NCI-H1048 (cell line): ENCODE measurements at places on chromosomes 2 and 18.

GRCh38 chr18:79771446-79772107 lies 26.2 kb upstream of the KCNG2 start:
- DNase-seq = no peak

GRCh38 chr2:30915486-30915885 lies 108.2 kb upstream of the CAPN13 start:
- DNase-seq = no peak

- DNase-seq = no peak
Observed at GRCh38 chr2:54585136-54585733, 129.1 kb downstream of the SPTBN1 start.

DNA sequence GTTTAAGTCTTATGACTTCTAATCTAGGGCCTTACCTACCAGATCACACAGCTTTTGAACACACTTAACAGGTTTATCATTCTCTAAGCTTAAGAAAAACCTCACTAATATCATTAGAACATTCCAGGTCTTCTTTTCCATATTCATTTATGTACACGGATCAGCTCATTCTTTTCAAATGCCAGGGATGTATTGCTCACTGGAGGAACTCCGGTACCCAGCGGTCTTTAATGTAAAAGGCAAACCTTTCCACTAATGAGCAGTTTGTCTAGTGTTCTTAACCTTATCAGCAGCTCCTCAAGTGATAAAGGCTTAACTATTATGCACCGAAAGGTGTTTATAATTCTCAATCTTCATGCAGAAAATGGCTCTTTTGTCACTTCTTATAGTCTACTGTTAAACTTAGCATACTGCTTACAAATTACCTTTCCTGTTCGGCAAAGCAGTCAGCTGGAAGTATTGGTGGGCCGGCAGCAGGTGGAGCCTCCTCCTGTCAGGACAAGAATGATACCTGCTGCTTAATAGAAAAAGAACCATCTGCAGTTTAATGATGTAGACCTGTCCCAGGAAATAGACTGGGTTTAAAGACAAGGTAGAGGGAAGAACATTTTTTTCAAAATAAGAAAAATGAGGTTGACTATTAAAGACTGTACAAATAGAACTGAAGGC lies 142.7 kb downstream of the FIGN start:
- no peak for DNase-seq

- DNase-seq = no peak
Observed at GRCh38 chr18:4605212-4605611, 150.1 kb upstream of the DLGAP1 start.

- DNase-seq = no peak
Observed at GRCh38 chr2:78353168-78353567, 672.3 kb upstream of the REG3G start.

DNA sequence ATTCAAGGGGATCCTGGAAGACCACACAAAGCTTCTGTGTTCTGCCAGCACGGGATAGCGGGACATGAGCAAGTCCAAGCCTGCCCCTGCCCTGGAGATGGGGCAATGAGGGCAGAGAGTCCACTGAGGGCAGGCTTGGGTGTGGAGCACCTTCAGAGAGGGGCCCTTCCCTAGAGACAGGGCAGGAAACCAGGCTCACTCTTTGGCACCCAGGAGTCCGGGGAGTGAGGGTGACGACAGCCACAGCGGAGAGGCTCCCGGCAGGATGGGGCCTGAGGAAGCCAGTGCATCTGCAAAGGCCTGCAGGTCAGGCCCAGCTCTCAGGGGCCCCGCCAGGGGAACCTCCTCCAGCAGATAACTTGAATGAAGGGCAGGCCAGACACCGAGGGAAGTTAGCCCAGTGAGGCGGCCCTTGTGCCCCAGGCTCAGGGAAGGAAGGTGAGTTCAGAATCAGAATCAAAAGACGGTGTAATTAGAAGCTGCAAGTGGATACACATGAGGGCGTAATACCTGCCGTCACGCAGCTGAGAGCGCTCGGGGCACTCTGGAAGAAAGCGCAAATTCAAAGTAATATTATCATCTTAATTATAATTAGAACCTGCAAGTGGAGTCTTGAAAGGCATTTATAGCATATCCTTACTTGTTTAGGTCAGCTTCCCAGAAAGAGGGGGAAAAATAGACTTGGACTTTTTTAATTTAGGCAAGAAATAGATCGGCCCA lies 142.6 kb upstream of the LGALSL start:
- no peak for DNase-seq

GRCh38 chr18:30862900-30863299 lies 179.6 kb downstream of the DSC3 start:
- no peak for DNase-seq

DNA sequence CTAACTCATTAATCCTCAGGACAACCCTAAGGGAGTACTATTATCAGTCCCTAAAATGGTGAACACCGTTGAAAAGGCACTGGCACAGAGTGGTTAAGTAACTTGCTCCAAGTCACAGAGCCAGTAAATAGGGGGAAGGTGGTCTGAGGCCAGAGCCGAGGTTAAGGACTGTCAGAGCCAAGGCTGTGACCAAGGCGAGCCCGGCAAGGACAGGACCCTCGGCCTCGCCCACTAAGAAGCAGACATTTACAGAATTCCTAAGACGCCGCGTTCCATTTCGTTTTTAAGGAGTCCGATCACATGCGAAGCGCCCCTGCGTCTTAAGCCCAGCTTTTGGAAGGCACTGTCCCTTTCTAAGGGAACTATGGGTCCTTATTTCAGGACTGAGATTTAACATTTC lies 1.1 kb downstream of the PDIA6 start:
- no peak for DNase-seq

GRCh38 chr2:237287872-237288271 lies 126.1 kb downstream of the COL6A3 start:
- no peak for DNase-seq

DNA sequence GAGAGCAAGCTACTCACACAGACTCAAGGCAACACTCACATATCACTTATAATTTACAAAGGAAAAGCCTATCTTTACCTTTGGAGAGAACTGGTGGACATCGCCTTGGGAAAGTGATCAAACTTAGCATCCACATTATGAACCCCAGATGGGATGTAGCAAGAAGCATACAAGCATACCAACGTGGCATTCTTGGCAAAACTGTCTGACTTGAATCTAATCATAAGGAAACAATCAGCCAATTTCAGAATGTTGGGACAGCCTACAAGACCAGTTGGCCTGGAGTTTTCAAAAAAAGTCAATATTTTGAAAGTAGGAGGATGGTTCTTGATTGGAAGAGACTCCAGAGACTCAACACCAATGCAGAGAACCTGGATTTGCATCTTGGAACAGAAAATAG lies 79.1 kb upstream of the PMAIP1 start:
- DNase-seq = no peak

DNA sequence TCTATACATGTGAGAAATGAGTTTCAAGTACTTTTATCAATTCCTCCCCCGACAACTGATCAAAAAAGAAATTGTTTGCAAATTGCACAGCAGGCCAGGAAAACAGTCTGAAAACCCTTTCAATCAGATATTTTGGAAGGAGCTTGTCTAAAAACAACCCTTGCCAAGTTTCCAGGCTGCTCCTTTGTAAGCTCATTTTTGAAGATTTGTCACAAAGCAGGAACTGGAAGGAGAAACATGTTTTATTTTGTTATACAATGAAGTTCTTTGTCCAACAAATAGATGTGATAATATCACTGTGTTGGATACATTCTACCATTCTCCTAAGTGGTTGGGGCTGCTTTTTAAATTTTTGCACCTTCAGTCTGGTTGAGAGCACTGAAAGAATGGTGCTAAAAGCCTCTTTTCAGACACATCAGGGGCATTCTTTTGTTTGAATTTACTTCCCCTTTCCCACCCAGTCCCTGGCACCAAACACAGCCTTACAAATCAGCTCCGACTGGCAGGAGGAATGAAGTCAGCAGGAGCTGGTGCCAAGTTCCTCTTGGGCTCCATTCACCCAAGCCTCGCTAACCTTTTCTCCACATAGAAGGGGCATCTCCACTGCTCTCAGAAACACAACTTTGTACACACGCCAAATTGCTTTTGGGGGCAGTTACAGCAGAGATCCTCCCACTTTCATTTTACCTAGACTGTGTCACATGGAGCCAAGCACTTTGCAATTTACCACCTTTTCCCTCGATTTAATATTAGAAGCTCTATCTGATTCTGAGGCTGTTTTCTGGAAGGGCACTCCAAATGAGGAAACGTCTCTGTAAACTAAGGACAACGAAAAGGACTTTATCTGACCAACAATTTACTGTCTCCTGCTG lies 88.0 kb downstream of the C1D start:
- DNase-seq = no peak

- DNase-seq = no peak
Observed at GRCh38 chr2:233486357-233486756, 80.2 kb downstream of the USP40 start.

DNA sequence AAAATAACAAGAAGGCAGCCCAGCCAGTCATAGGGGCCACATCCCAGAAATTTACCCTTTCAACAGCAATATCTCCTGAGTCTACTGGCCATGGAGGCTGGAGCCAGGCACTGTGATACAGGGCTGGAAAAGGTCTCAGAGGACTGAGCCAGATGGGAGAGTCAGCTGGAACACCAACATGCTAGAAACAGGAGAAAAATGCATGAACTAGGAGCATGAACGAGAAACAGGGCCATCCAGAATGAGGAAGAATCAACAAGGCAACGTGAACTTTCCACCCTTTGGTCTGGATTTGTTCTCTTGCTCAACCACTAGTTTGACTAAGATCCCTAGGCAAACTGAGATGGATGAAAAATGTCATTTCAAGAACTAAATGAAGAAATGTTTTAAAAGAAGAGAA lies 13.1 kb downstream of the PID1 start:
- no peak for DNase-seq

- DNase-seq = peak; percentile 43
Observed at GRCh38 chr2:164992818-164993217, 37.5 kb upstream of the SLC38A11 start.

DNA sequence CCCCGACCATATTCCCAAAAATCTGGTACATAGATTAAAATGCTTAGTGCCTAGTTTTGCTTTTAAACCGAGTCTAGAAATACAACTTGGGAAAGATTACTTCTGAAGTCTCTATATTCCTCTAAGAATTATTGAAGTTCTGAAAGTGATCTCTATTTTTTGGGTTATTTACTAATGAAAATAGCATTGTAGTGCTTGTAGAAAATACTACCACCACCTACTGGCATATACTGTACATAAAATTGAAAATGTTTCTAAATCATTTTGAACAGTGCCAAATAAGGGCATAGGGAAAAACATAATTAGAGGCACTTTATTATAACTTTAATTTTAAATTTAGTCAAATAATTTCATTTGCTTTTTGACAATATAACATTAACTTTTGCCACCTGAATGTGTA lies 1399.6 kb upstream of the ZEB2 start:
- no peak for DNase-seq

GRCh38 chr2:64595397-64596176 lies 58.1 kb downstream of the SERTAD2 start:
- DNase-seq = no peak

DNA sequence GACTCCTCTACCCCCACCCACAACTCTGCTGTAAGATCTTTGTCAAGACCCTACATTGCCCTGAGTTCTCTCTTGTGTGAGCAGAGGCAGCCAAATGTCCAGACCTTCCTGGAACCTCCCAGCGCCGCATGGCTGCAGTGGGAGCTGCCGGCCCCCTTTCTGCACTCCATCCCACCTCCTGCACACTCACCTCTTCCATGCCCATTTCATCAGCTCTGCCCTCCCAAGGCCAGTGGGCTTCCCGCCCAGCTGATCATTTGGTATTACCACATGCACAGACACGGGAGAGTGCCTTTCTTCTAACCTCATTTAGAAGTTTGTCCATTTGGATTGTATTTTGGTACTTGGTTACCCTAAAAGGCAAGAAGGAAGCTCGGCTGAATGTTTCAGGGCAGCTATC lies 2.0 kb downstream of the IL1R2 start:
- no peak for DNase-seq

GRCh38 chr2:80068038-80068731 lies 236.4 kb downstream of the LRRTM1 start:
- no peak for DNase-seq

DNA sequence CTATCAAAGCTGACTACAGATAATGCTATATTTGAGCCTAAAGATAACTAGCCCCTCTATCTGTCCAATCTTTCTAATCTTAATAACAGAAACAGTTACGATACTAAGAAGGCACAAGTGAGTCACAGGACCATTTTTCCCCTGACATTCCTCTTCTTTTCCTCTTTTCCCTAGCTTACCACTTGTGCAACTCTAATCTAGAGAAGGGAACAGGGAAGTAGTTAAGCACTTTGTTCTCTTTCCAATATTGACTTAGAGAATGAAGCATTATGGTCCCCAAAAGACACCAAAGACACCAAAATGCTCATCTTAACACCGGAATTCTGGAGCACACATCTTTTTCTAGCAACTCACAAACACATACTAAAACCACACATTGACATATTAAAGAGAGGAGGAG lies 1.8 kb downstream of the PDE11A start:
- no peak for DNase-seq

GRCh38 chr2:218807626-218808025 lies 24.0 kb downstream of the PRKAG3 start:
- DNase-seq = no peak

- no peak for DNase-seq
Observed at GRCh38 chr2:236287656-236288055, 23.4 kb upstream of the ASB18 start.

DNA sequence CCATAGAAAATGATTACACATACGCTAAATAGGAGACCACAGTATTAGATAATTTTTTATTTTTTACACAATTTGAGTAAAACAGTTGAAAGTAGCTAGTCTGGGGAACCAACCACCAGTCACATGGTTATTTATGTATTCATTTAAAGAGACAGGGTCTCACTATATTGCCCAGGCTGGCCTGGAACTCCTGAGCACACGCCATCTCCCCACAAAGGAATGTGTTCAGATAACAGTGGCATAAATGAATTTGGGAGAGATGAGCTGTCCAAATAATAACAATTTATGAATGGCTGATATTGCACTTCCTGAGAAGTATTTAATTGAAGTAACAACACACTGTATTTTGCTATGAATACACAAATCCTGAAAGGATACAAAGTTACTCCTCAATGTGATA lies 39.7 kb downstream of the KIDINS220 start:
- DNase-seq = no peak

DNA sequence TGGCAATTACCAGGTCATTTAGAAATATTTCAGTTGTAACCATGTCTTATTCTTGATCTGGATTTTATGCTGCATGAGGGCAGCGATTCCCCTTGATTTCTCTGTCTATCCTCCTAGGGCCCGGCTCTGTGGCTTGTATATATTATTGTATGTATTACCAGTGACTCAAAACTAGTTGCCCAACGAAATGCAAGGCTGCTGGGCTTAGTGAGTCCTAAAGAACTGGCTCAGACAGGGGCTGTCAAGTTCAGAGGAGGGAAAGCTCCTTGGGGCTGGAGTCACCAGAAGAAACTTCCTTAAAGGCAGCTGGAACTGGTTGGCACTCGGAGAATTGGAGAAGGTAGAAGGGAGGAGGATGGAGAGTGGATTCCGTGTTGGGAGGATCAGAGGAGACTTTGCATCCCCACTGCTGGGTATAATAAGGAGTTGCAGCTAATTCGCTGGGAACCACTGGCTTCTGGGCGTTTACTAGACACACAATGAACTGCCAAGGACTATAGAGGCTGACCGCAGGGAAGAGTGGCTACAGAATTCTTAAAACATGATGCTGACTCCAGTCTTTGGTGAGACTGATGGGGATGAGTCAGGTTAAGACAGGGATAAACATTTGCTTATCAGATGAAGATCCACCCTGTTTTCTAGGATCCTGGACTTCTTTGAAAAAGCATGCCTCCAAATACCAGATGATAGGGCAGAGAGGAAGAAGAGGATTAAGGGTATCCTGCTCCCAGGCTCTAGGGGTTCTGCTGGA lies 104.3 kb downstream of the PRKCE start:
- no peak for DNase-seq
